ENCODE measurements at places on chromosomes 16 and 17.

DNA sequence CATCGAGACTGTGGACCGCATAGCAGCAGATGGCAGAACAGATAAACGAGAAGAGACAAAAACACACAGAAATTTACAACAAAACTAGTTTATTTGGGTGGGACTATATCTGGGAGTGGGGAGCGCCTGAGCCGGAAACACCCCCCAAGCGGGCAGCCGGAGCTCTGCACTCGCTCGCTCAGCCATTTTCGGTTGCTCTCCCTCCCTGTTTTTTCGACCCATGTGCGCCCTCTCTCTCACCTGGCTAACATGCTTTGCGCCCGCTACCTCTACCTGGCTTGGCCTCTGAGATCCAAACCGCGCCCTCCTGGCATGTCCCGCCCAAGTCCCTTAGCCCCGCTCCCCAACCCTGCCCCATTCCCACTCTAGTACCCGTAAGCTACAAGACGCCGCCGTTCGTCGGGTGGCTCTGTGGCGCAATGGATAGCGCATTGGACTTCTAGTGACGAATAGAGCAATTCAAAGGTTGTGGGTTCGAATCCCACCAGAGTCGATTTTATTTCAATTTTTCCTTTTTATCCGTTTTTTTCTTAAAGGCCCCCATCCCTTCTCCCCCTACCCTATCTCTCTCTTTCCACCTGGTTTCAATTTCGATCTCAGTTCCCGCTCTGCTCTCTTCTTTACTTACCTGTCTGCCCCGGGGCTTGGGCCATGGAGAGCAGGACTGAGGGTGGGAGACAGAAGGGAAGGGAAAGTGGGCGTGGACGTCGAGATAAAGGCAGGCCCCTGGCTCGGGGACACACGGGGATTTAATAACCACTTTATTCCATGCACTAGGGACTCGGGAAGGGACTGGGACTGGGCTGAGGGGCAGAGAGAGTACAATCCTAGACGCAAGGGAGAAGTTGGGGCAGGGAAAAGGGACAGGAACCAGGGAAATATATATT, 2.4 kb upstream of the ALOXE3 start:
- DNase-seq: no peak

DNA sequence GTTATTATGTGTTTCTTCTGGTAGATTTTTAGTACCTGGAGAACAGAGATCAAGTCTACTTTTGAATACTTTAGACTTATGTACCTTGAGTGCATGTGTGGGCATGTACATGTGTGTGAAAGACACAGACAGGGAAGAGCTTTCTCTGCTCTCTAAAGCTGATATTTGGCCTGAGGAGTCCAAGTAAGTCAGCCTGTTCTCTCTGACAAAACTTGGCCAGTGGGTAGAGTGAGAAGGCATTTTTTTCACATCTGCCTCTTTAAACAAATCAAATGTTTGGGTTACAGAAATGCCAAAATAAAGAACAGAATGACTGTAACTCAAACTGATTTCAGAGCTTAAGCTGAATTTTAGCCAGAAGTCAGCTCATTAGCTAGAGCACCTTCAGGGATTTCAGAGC, 309.7 kb upstream of the DYNLRB2 start:
- DNase-seq: no peak

DNA sequence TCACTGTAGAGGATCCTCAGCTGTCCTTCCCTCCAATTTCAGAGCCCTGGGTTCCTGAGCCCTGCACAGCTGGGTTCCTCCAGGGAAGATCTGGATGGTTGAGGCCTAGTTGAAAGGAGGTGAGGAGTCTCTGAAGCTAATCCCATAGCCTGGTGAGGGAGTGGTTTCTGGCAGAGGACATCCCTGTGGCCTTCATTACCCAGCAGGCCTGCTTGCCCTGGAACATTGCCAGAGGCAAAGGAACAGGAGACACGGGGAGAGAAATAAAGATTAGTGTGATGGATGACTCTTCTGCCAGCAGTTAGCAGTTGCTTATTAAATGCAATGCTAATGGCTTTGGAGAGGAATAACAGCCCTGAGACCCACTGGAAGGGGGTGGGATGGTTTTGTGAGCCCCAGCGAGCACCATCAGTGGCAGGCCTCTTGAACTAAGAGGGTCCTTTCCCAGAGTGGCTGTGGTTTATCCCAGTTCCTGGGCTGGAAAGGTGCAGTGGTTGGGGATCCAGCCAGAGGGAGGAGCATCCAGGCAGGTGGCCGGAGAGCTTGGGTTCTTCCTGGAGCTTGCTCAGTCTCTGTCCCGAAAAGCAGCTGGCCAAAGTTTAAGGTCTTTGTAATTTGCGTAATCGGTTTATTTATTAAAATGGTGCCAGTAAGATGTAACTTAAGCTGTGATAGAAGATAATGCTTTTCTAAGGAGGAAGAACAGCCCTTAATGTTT, 209.7 kb downstream of the CCDC182 start:
- no peak for DNase-seq

DNA sequence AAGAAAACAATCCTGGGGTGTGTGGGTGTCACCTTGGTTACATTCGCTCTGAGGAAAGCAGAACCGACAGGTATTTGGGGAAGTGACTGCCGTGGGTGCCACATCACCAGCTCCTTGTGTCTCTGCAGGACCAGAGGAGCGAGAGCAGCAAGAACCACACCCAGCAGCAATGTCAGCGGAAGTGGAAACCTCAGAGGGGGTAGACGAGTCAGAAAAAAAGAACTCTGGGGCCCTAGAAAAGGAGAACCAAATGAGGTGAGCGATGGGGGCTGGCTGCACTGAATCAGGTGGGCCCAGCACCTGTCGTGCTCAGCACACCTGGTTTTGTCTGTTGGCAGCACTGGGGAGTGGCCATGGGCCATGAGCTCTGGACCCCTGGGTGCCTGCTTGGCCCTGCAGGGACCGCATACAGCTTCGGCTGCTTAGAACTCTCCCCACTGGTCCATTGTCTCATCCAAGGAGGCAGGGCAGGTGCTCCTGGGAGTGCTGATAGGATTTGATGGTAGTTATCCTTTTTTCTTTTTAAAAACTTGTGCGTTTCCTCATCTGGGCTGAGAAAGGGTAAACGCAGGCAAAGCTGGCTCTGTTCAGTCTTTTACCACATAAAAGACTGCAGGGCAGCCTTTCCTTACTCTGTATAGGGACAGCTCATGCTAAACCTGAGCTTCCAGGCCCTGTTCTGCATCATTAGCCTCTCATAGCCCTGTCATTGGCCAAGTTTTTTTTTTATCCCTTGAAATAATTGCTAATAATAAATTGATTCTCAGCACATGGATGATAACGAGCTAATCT, 29.4 kb downstream of the HMOX2 start:
- peak; percentile 65 for DNase-seq

DNA sequence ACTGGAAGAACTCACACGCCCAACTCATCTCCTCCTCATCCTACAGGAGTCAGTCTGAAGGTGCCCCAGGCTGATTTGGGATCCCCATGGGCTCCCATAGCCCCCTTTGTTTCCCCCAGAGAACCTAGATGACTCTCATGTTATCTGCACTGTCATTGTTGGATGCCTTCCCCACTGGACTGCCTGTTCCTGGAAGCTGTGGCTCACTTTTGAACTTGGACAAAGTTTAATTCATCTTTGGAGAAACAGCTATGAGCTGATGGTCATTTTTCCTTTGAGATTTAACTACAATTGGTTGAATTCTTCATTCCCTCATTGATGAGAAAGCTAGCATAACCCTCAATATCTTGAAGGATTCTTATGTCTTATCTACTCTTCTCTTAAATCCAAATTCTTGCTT, 186.6 kb downstream of the SALL1 start:
- no peak for DNase-seq

GRCh38 chr17:11853321-11854151, 143.7 kb downstream of the ZNF18 start:
- DNase-seq: no peak

DNA sequence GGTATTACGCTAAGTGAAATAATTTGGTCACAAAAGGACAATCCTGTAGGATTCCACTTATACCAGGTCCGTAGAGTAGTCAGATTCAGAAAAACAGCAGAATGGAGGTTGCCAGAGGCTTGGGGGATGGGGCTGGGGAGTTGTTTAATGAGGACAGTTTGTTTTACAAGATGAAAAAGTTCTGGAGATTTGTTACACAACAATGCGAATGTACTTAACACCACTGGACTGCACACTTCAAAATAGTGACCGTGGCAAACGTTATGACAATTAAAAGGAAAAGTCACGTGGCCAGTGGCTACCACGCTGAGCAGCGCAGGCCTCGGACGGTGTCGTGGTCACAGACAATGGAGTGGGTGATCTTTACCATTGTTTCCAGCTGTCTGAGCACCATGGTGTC, 338.1 kb downstream of the SEC14L1 start:
- DNase-seq: no peak

GRCh38 chr17:27413315-27413714, 42.9 kb upstream of the KSR1 start:
- no peak for DNase-seq

DNA sequence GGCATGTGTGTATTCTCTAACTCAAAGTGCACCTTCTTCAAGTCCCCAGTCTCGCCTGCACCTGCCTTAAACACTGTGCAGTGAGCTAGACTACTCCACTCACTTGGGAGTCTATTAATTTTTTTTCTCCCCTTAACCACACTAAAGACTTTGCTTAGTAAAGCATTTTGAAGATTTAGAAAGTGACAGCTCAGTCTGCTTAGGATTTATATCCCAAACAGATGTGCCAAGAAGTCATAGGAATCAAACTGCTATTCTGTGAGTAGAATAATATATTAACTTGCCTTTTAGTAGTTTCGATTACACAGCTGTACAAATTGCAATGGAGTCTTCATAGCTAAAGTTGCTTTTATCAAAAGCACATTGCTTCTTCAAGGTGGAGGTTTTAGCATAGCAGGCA, 47.2 kb upstream of the MED13 start:
- no peak for DNase-seq

DNA sequence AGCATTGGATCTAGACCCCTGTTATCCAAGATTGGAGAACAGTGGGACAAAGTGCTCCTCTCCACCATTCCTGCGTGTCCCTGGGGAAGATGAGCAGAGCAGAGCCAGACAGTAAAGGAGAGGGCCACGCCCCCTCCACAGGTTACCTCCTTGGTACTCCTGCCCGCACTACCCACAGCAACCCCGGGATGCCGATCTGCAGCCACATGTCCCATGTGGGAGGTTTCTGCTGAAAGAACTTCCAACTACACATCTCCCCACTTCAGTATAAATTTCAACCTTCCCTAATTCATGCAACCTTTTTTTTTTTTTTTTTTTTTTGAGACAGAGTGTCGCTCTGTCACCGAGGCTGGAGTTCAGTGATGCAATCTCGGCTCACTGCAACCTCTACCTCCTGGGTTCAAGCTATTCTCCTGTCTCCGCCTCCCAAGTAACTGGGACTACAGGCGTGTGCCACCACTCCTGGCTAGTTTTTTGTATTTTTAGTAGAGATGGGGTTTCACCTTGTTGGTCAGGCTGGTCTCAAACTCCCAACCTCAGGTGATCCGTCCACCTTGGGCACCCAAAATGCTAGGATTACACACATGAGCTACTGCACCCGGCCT, 2.3 kb downstream of the RAB37 start:
- no peak for DNase-seq

GRCh38 chr17:82228278-82228841, 482 bp upstream of the SLC16A3 start:
- peak; percentile 46 for DNase-seq

DNA sequence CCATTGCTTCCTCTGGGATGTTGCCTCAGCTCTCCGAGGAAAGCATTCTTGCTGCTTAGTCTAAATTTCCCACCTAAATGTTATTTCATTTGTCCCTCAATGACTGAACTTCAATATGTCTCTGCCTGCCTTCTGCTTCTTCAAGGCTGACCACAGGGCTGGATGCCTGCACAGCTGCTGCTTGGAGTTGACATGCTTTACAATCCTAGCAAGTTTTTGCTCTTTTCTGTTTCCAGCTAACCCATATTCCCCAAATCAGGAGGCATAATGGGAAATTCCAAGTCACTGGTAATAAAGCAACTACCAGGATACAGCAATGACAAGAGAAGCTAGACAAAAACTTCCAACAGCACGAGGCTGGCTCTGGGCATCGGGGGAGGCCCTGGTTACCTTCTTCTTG, 48.9 kb downstream of the GTF3C1 start:
- DNase-seq: no peak

DNA sequence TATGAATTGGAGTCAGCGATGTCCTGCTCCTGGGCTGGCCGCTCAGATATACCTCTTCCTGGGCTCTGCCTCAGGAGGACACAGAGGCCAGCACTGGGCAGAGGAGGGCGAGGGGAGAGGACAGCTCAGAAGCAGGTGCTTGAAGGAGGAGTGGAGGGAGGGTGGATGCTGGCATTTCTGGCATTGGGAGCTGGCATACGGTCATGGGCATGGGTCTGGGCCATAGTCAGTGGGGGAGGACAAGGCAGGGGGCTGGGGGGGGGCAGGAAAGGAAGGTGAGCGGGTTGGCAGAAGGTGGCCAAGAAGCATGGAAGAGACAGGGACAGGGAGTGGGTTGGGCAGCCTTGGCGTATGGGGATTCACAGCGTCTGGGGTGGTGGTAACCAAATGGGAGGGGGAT, 16.7 kb upstream of the RAP1GAP2 start:
- DNase-seq: no peak

DNA sequence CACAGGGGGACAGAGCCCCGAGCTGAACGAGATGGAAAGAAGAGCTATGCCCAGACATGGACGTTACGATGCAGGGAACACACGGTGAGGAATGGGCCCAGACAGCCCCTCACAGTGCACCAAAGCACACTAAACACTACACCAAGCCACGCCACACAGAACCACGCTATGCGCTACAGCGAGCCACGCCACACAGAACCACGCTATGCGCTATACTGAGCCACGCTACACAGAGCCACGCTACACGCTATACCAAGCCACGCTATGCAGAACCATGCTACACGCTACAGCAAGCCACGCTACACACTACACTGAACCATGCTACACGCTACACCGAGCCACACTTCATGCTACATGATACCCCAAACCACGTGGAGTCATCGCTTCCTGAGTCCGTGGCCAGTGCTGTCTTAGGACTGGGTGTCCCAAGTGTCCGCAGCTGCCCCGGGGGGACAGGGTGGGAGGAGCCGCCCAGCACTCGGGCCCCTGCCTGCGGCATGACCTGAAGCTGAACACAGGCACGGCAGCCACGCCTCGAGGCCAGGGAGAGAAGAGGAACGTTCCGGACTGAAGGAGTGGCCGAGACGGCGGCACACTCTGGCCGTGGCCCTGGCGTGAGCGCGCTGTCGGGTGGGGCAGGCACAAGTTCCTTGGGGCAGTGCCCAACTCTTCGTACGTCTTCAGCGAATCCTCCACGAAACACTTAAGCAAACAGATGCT, 61.3 kb downstream of the LMF1 start:
- DNase-seq: no peak
